ENCODE measurements at places on chromosomes 3 and 15. TPM values are rescaled to one million over a fixed set of nuclear protein-coding genes. Genes with fewer than 3 reads are reported as not detected.

IL5RA gene
- total RNA-seq, result not detected

SPTBN5 gene
- 0.24 TPM for total RNA-seq

TP63 gene
- total RNA-seq, result 0.37 TPM

KNG1 gene
- 0.07 TPM for total RNA-seq

SETD2 gene
- 17.4 TPM for total RNA-seq

ANKRD34C gene
- not detected for total RNA-seq

GOLGA8J gene
- 0.06 TPM for total RNA-seq

GUCA1C gene
- total RNA-seq, result not detected

C3orf20 gene
- total RNA-seq, result 0.05 TPM

TARS3 gene
- total RNA-seq, result 8.0 TPM

PIK3CA gene
- 4.7 TPM for total RNA-seq

IL20RB gene
- total RNA-seq, result 0.91 TPM

IL17RB gene
- 1.1 TPM for total RNA-seq

TGM4 gene
- total RNA-seq, result 0.03 TPM

STRIT1 gene
- not detected for total RNA-seq

VWA5B2 gene
- total RNA-seq, result 0.40 TPM

GNAT1 gene
- not detected for total RNA-seq

ITPKA gene
- total RNA-seq, result 2.0 TPM

ACAD9 gene
- 25.4 TPM for total RNA-seq

ATP13A5 gene
- total RNA-seq, result not detected

MYO1E gene
- total RNA-seq, result 171 TPM

GOLGA8G gene
- total RNA-seq, result not detected

TNNC1 gene
- total RNA-seq, result 1.2 TPM

SLC15A2 gene
- 0.07 TPM for total RNA-seq

CCR8 gene
- total RNA-seq, result not detected

DUOXA2 gene
- total RNA-seq, result not detected

SEMA3G gene
- 0.31 TPM for total RNA-seq

RASGRF1 gene
- 0.43 TPM for total RNA-seq

CFAP92 gene
- not detected for total RNA-seq

OIP5 gene
- 15.0 TPM for total RNA-seq

ALDH1A3 gene
- 19.5 TPM for total RNA-seq

SMCO1 gene
- total RNA-seq, result 0.03 TPM

UROC1 gene
- total RNA-seq, result not detected

APOD gene
- total RNA-seq, result 0.50 TPM

LINS1 gene
- 11.6 TPM for total RNA-seq

LRTM1 gene
- total RNA-seq, result not detected

Measured in A549 treated with CORT108297 at 1 μM for 4 hours (cell line).